ENCODE measurements at places on chromosomes 2 and 18.

GRCh38 chr2:234821946-234822475 is 129.8 kb upstream of the SH3BP4 start:
- DNase-seq: no peak

GRCh38 chr2:237625216-237625705 is 2.1 kb upstream of the LRRFIP1 start:
- DNase-seq: peak; percentile 62

GRCh38 chr2:236078297-236079255 is 89.6 kb downstream of the GBX2 start:
- no peak for DNase-seq

GRCh38 chr2:42980764-42981416 is 188.5 kb upstream of the HAAO start:
- peak; percentile 22 for DNase-seq

DNA sequence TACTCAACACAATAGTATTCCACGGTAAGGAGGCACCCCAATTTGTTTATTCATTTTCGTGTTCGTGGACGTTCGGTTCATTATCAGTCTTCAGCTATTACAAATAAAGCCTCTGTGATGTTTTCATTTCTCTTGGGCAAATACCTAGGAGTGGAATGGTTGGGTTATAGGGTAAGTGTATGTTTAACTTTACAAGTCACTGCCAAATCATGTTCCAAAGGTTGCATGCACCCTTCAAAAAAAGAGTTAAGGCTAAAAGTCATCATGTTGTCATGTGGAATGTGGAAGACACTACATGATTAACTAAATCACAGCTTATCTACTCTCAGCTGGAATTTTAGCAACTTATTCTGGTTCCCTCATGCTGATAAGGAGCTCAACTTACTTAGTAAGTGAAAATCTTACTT is 15.8 kb downstream of the INO80C start:
- DNase-seq: no peak

GRCh38 chr2:224222291-224222690 is 179.6 kb downstream of the FAM124B start:
- no peak for DNase-seq

- DNase-seq: peak; percentile 93
Measured at GRCh38 chr2:8836971-8837794, at the start of gene KIDINS220. TSS of gene KIDINS220 (minus strand) at chr2:8837613. CDS start at chr2:8827093, 10,520 bp downstream.

DNA sequence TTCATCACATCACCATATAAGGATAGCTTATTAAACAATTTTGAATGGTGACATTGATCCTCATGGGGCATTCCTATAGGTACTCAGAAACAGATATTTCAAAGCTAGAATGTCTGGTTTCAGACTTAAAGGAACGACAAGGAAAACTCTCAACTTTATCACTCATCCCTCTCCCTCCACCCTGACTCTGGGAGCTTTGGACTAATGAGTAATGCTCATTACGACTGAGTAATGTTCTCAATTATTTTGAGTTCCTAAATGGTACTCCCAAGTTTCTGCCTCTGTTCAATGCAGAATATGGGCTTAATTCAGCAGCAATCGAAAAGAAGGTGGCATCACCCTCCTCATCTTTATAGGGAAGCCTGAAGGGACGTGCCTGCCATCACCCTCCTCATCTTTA is 43.4 kb downstream of the RFX8 start:
- no peak for DNase-seq

DNA sequence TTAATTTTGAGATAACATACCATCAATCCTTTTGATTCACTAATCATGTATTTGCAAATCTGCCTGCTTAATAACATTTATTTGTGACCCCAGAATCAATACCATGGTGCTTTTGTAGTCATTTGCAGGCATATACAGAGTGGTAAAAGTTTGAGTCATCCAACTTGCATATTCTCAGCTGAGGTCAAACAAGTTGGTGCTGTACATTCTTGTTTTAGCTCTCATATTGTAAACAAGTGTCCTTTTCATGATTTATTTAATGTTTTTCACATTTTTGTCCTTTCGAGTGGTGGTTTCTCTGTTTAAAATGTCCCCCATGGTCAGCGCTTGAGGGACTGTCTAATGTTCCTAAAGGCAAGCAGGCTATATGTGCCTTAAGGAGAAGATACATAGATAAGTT is 17.5 kb downstream of the RAB27B start:
- no peak for DNase-seq

DNA sequence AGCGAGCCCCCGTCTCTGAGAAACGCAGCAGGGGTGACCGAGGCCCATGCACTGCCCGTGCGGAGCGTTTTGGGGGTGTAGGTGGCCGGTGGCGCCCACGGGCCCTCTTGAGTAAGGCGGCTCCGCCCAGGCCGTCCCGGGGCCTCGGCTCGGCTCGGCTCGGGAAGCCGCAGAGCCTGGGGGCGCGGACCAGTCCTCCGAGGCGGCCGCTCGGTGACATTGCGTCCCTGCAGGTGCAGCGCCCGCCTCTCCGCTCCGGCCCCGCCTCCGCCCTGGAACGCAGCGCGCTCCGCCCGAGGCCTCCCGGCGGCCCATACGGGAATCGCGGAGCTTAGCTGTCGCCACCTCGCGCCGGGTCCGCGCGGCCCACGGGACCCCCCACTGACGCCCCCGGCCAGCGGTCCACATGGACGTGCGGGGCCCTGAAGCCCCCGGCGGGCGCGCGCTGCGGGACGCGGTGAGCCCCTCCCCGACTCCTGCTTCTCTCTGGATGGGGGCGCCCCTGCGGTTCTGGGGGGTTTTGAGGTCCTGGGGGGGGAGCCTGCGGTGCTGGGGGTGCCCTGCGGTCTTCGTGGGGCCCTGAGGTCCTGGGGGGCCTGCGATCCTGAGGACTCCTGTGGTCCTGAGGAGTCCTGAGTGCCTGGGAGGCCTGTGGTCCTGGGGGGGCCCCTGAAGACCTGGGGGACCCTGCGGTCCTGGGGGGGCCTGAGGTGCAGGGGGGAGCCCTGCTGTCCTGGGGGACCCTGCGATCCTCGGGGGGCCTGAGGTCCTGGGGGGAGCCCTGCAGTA is at the start of gene HSBP1L1:
HSBP1L1 (plus strand) TSS at position 314 of the 789 bp plus-strand sequence; CDS start at position 407, 93 bp downstream.
- DNase-seq: peak; percentile 78

DNA sequence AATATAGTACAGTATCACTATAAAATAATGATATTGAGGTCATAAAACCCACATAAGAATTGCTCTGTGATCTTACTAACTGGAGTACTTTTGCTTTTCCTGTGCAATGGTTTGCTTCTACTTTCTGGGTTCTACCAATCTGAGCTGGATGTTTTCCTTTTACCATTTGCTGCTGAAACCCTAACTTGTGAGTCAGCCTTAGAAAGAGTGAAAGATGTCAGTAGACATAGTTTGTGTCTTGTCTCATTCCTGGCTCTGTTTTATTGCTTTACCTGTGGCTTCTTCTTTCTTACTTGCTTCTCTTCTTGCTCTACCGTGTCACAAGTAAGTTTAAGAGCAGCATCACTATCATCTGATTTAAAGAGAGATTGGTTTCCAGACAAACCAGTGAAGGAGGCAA is 61.0 kb downstream of the MBD2 start:
- DNase-seq: no peak

GRCh38 chr2:165371356-165371755 is 98.1 kb upstream of the CSRNP3 start:
- no peak for DNase-seq

DNA sequence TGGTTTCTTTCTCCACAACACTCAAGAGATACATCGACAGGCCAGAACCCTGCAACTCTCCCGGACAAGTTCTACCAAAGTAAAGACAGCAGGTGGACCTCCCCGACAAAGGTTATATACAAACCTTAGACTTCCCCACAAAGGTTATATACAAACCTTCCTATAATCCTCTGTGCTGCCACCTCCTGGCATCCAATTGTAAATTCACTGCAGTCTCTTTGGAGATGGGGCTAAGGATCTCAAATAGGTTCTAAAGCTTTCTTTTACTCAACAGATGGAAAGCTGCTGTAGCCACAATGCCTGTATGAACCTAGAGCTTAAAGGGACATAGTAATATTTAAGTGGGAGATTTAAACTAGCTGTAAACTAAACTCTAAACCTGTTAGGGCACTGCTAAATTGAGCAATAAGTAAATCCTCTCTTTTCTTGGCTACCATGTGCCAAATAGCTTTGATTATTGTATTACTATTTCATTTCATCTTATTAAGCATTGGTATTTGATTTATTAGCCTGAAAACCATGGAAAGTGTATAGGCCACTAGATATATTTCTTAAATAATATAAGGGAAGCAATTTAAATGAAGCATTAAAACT is 9.8 kb upstream of the MREG start:
- no peak for DNase-seq

- DNase-seq: no peak
Measured at GRCh38 chr2:183607995-183608394, 483.8 kb downstream of the NUP35 start.

GRCh38 chr2:38099099-38100028 is 23.4 kb upstream of the CYP1B1 start:
- no peak for DNase-seq

GRCh38 chr18:11649839-11650238 is 39.2 kb upstream of the GNAL start:
- DNase-seq: no peak

DNA sequence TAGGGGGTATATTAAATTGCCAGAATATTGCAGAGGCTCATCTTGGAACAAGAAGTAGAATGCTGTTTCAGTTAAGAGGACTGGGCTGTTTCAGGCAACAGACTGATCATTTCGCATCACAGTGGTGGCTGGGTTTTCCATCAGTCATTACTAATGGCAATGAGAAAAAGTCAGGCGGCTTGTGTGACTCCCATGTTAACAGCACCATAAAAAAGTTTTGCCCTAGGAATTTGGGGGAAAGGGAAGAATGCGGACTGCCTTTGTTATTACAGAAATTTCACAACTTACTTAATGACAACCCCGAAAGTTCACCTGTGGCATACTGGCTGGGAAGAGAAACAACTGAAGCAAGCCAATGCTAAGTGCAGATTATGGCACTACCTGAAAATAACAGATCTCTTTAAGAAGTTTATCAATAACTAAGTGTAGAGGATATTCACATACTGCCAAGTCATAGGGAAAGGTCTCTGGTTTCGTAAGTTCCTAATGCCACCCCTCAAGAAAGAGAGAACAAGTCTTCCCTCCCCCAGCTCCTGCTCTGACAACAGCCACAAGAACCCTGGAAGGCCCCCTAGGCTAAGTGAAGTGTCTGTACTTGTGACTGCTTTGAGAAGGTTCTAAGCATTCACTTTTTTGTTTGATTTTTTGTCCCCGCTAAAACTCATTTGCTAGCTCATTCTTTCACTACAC is 40.5 kb upstream of the AP1S3 start:
- DNase-seq: no peak

DNA sequence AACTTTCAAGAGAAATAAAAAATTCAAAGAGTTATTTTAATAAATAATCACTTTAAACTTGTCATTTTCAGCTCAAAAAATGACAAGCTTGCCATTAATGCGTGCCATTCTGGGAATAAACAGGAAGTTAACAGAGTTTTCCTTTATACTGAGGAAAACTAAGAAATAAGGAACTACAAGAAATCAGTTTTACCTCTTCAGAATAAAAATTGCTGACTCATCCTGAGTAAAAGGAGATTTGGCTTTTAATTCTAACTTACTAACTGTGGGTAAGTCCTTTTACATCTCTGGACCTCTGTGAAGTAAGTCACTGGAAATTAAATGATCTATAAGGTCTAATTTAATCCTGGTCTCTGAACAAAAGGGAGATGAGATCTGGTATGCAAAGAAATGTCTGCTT is 16.1 kb downstream of the CEBPZ start:
- no peak for DNase-seq

DNA sequence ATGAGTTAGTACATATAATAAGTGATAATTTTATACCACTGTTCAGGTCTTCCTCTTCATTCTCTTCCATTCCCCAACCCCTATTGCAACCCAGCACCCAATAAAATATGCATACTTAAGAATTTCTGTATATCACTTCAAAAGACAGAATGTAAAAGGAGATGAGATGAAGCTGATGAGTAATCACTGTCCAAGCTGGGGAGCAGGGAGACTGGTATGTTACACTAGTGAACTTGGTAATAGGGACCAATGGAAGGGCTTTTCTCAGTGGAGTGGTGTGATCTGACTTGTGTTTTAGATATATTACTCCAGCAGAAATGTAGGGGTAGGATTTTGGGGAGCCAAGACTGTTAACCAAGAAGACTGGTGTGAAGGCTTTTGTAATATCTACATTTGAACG is 18.0 kb upstream of the ARHGAP28 start:
- no peak for DNase-seq

- no peak for DNase-seq
Measured at GRCh38 chr2:144943986-144944385, 424.1 kb upstream of the ZEB2 start.

DNA sequence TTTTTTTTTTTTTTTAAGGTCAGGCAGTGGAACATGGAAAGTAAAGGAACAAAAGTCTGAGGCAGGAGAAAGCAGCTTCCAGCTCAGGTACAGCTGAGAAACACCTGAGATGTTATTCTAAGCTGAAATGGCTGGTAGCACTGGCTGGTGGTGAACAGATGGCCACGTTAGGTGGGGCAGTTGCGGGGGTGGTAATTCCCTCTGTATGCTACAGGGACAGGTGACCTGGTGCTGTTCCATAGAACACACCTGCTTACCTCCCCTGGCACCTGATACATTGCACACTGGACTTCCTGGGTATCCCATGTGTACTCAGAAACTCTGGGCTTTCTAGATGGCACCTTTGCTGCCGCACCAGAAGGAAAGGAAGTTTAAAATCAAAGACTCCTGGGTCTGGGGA is 333.3 kb downstream of the SLC8A1 start:
- no peak for DNase-seq

DNA sequence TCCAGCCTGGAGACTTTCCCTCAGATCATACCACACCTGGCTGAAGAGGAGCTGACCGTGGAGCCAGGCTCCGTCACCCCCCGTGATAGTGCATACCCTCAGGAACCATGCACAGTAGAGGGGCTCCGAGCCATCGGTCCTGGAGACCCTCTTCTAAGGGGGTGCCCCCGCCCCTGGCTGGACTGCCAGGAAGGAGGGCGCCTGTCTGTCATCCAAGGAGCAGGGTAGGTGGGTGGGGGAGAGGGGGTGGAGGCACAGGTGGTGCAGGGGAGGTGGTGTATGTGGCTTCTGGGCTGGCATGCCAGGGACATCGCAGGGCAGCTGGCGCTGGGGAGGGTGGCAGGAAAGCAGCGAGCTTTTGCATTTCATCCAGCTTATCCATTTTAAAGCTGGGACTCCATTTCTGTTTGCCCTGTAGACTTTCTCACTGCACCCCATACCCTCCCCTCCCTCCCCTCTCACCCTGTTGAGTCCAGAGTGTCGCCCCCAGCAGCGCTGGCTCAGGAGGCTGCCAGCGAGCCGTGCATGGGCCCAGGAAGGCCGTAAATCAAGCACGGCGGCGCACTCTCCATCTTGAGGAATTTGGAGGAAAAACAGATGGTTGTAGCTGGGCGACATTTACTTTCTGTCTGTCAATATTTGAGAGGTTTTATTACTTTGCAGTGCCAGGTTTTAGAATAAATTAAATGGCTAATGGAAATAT is 56.2 kb upstream of the HS6ST1 start:
- peak; percentile 52 for DNase-seq

DNA sequence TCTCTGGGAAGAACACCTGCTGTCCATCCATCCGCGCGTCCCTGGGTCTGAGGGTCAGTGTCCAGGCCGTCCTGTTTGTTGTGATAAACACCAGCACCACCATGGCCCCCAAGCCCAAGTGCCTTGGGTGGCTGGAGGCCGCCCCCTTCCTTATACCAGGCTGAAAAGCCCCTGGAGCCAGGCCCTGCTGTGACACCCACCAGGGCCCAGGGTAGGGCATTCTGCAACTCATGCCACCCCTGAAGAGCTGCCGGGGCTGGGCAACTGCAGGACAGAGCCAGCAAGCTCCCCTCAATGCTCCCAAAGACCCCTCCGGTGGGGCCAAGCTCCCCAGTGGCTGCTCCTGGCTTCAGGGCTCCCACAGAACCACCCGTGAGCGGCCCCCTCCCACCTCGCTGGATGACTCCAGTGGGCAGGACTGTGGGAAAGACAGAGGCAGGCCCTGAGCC is 31.9 kb upstream of the SNED1 start:
- DNase-seq: no peak

Data from sciatic nerve (tissue), 2 donors.